GM12864 (cell line): ENCODE measurements at places on chromosomes 3 and 15.

DNA sequence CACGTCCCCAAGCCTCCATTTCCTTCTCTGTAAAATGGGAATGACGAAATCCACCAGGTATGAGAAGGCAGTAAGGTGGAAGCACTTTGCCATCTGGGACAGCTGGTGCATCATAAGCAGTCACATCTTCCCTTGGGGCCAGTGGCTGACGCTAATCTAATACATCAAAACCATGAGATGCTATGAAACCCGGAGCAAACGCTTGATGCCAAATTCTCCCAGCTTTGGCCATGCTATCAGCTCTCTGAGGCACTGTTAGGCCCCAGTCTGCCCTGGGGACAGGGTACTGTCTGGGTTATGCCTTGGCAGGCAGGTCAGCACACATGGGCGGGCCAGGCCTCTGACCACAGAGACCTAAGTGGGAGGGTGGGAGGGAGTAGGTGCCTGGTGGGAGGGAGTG is 66.1 kb downstream of the ADAMTS17 start:
- no peak for DNase-seq

GRCh38 chr3:19901918-19902317 is 32.1 kb downstream of the EFHB start:
- DNase-seq = no peak

- DNase-seq = no peak
Observed at GRCh38 chr15:70033109-70033508, 64.6 kb downstream of the TLE3 start.

- DNase-seq = no peak
Observed at GRCh38 chr15:92683511-92683834, 27.9 kb upstream of the FAM174B start.

DNA sequence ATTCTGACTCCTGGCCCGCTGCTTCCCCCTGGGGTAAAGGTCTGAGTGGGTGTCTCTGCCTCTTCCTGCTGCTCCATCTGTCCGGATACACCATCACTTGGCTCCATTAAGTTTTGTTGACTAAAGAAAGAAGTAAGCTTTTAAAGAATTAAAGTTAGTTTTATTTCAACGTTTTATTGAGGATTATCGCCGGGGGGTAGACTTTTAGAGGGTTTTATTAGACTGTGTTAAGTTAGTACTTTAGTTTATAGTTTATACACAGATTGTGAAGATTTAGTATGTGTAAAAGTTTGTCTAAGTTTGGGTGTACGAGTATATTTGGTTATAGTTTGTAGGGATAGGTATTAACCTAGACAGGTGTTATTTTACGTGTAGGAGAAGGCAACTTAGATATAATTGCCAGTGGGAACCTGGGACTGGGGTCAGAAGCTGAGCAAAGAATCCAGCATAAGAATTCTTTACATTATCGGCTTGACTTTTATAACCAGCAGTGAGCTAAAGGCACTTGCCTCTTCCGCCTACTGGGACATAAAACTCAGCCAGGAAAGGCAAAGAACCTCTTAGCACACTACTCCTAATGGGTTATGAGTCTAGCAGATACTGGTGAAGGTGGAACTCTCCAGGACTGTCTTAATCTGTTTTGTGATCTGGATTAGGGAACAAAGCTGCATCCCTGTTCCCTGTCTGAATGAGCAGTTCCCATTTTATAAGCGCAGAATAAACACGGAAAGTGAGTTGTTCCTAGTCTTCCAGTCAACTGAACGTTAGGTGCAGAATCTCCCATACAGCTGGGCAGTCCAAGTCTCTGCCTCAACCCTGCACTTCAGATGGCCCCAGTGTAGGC is 131.3 kb downstream of the FAM43A start:
- DNase-seq = no peak

DNA sequence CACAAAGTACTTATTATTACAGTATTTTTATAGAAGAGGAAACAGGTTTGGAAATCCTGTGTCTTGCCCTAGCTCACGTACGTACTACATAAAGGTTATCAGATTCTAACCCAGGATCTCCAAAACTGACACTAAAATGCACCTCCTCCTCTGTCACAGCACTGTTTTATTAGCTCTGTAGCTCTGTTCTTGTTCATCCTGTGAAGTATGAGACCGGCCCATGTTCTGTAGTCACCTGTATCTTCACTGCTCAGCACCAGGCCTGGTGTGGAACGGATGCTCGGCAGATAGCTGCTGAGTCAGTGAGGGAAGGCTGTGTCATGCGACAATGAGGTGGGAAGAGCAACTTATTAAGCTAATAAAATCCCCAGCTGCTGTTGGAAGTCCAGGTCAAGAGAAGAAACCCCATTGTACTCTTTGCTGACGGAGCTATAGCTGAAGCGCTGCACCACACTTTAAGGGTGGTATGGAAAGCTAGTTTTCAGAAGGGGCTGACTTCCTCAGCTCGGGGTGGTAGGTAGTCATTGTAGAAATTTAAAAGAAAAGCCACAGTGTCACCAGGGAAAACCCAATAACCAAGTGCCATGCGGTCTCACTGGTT is 22.8 kb downstream of the BCL2A1 start:
- no peak for DNase-seq

DNA sequence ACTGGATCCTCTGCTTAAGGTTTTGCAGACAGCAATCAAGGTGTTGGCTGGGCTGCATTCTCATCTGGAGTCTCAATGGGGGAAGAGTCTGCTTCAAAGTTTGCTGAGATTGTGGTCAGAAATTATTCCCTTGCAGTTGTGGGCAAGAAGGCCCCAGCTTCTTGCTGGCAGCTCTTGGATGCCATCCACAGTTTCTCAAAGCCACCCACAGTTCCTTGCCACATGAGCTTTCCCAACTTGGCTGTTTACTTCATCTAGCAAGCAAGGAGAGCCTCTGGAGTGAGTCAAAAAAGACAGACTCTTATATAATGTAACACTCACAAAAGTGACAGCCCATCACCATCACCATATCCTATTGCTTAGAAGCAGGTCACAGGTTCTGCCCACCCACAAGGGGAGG is 62.1 kb upstream of the ABHD2 start:
- DNase-seq = no peak

DNA sequence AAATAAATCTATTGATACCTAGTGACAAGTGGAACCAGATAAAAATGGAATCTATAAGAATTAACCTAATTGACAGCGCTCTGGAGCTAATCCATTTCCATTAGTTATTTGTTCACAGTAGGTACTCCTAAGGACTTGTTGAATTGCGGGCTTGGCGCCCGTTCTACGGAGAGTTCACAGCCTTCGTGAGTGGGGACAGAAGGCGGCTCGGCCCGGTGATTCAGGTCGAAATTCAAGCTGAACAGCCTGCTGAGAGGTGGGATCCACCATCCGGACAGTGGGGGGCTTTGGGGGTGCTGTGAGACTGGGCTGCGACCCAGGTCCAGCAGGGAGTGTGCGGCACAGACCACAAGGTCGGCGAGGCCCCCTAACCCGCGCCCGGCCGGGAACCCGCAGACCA is 779 bp upstream of the CTNNB1 start:
- no peak for DNase-seq

GRCh38 chr15:80878242-80878866 is 99.2 kb downstream of the CEMIP start:
- DNase-seq = no peak

DNA sequence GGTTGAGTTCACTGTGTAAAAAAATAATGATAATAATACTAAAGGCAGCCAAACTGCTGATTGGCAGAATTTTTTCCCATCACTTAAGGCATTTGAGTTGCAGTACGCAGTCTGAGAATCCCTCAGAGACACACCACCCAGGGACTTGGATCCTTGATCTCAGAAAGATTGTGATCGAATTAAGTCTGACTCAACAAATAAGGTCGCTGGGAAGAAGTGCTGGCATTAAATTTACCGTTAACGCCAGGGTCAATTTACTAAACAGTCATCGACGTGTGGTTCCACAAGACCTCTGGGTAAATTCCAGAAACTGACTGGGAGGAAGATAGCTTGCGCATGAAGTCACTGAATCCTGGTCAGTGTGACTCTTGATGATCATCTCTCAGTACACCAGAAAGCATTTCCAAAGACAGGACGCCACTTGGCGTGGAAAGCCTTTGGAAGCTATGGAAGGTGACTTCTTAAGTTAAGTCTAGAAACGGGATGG is 48.3 kb upstream of the CGNL1 start:
- no peak for DNase-seq

DNA sequence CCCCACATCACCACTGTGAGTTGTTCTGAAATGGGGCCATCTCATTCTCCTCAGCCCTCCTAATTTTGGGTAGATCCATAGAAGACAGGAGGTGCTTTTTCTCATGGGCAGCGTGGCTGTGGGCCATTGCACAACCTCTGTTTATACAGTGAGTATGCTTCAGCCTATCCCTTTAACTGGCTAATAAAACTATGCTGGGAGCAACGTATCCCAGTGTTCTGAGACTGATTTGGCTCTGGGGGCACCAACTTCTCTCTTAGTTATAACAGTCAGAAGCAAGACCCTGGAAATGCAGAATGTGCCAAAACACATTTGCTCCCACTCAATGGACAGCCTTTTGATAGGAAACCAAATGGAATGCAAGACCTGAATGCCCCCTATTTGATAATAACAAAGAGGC is 97.1 kb upstream of the ICE2 start:
- no peak for DNase-seq

DNA sequence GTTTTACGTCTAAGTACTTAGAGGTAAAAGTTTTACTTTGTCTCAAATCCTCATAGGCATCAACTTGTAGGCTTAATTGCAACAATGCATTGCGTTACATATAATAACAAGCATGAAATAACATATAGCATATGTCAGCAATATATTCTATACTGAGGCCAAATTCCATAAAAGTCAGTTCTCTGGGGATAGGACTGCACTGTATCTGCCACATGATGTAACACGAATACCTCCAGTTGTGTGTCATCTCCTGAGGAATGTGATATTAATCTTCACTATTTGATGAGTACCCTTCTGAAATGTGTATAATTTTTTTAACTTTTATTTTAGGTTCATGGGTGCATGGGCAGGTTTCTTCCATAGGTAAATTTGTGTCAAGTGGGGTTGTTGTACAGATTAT is 126.4 kb downstream of the IMPG2 start:
- DNase-seq = no peak

DNA sequence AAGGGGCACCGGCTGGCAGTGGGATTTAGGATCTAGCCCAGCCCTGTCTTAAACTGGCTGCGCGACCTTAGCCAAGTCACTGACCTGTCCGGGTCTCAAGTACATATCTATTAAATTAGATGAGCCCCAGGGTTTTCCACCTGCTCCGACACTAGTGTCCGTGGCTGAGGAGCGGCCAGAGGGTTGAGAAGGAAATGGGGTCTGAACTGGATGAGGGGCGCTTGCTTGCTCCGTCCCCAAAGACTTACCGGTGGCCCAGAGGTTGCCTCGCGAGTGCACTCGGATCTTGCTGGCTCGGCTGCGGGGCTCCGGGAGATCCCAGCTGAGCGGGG is 285 bp downstream of the NMB start:
- DNase-seq = no peak

DNA sequence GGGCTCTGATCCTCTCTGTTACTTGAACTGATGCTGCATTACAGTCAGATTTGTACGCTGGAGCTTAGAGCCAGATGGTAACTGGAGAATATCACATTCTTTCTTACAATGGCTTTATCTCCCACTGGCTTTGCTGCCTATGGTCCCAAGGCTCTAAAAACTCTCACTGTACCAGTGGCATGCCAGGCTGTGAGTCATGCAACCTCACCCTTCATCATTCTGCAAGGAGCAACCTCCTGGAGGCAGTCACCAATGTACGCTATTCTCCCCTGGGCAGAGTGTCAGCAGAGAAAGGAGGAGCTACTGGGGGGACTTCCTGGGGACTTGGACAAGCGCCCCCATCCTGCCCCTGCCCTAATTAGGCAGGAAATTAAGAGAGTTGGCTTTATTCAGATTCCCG is 97.9 kb upstream of the EIF1B start:
- DNase-seq = no peak

- DNase-seq = peak; percentile 99
Observed at GRCh38 chr3:101676765-101677435, at the start of gene ZBTB11. ZBTB11 (minus strand) TSS chr3:101677132; CDS start chr3:101676914, 218 bp downstream.

DNA sequence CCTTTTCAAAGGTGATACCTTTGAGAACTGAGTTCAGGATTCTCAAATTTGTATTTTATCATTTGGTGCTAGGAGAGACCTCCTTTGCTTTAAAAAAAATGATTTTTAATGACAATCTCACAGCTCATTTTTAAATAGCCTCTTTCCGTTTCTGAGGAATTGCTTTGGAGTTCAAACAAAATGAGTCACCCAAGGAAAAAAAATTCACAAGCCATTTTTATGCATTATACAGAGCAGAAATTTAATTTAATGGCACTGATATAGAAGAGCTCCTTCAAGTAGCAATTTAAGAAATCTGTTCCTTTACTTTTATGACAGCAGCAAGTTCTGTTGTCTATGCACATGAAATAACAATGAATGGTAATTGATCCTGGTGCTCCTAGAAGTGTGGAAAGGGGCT is 337.9 kb upstream of the KCNMB2 start:
- no peak for DNase-seq

DNA sequence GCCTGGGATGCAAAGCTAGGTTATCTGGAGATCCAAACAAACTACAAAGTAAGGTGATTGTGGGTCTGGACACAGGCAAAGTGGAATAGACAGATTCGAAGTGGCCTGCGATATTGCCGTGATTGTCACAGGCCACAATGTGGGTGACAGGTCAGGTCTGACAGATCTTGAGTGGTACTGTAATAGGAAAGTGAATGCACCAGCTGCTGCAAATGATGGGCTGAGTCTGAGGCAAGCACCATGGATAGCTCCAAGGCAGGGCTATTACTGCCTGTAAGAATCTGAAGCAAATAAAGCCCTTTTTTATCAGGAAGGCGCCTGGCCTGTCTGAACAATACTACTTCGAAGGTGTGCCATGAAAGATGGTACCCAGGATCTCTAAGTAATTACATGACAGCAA is 10.0 kb downstream of the ARMC8 start:
- no peak for DNase-seq

DNA sequence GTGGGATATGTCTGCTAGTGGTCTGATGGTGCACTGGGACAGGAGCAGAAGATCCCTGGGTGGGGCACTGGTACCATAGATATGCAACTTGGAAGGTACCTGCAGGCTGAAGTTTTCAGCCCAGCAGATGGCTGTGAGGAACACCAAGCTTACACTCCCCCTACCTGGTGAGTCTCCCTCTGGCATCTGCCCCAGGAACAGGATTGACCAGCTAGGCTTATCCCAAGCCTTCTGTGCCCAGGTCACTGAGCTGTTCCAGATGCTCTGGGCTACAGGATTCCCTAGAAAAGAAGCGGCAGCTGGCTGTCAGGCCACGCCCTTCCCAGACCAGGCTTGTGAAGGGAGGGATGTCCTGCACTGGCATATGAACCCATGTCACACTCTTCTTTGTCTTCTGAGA is 1130.0 kb downstream of the NAALADL2 start:
- DNase-seq = no peak

GRCh38 chr15:76278651-76279050 is 32.6 kb downstream of the ETFA start:
- DNase-seq = no peak

GRCh38 chr15:69601711-69602504 is 149.3 kb downstream of the RPLP1 start:
- DNase-seq = no peak
